ENCODE measurements at places on chromosomes 3 and 15. TPM values are rescaled to one million over a fixed set of nuclear protein-coding genes. Genes with fewer than 3 reads are reported as not detected.

- peaks cover 23% of the 10 kb centered on the region for H3K4me1 ChIP-seq
- DNase-seq = peak; percentile 50
- no peaks in the 10 kb centered on the region for H3K36me3 ChIP-seq
- H3K4me3 ChIP-seq = peak overlapping the region; percentile 82
- peak overlapping the region; percentile 90 for H3K27ac ChIP-seq
These were observed 681 bp downstream of the PIK3CB start for GRCh38 chr3:138833899-138834595.

DNA sequence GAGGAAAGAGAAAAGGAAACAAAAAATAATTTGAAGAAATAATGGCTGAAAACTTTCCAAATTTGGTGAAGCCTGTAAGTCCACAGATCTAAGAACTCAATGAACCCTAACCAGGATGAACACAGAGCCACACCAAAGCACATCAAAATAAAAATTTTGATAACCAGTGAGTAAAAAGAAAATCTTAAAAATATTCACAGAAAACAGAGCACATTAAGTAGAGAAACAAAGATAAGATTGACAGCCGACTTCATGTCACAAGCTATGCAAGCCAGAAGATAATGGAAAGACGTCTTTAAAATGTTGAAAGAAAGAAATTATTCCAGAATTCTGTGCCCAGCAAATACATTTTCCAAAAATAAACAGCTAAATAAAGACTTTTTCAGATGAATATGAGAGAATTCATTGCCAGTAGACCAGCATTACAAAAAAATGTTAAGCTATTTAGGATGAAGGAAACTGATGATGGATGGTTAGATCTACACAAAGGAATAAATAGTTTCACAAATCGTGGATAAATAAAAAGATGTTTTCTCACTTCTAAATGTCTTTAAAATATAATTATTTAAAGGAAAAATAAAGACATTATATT lies 140.2 kb upstream of the SKOR1 start:
- no peaks in the 10 kb centered on the region for H3K27me3 ChIP-seq
- DNase-seq = peak; percentile 60
- no peaks in the 10 kb centered on the region for H3K4me1 ChIP-seq
- no peak overlapping the region for H3K4me3 ChIP-seq
- H3K36me3 ChIP-seq = peaks cover 7% of the 10 kb centered on the region

DNA sequence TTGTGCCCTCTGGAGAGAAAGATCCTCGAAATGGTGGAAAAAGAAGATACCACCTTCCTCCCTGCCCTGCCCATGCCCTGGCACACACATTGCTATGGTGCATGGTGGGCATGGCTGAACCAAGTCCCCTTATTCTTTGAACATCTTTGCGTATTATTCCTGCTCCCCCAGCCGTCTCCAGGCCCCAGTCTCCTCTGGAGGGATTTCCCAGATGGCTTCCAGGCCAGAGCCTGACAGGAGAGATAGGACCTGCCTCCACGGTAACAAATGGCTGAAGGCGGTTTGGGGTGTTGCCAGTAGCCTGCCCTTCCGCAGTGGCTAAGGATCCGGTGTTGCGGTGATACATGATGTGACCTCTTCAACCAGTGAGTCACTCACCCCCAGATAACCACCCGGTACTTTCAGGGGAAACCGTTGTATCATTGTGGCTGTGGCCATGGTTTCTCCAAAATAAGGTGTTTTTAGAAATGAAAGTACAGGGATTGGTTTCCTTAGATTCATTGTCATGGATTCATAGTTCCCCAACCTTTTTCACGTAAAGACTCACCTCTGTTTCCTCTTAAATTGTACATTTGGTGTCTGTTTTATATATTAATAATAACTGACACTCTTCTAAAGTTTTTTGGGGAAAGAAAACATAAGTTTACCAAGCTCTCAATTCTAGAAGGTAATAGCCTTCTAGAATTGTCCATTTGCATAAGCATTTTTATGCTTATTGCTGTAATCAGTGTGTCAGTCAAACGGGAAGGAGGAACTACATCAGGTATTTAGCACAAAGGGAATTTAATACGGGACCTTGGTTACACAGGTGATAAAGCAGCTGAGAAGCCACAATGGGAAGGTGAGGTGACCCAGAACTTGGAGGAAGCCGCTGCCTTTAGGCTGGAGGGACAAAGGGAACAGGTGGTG lies 25.9 kb downstream of the SMAD3 start:
- H3K27me3 ChIP-seq = no peaks in the 10 kb centered on the region
- H3K4me3 ChIP-seq = peak overlapping the region; percentile 50
- H3K27ac ChIP-seq = peak overlapping the region; percentile 54

- H3K4me3 ChIP-seq = no peak overlapping the region
- no peaks in the 10 kb centered on the region for H3K36me3 ChIP-seq
- no peak overlapping the region for H3K27ac ChIP-seq
- no peaks in the 10 kb centered on the region for H3K27me3 ChIP-seq
These were observed 19.2 kb downstream of the DENND4A start for GRCh38 chr15:65772930-65773329.

- no peak overlapping the region for H3K4me3 ChIP-seq
- no peaks in the 10 kb centered on the region for H3K36me3 ChIP-seq
- DNase-seq = no peak
- H3K27ac ChIP-seq = no peak overlapping the region
- peaks cover 80% of the 10 kb centered on the region for H3K27me3 ChIP-seq
These were observed 318.4 kb downstream of the NR2F2 start for GRCh38 chr15:96648866-96649265.

CD200R1 gene
- not detected for total RNA-seq

GRCh38 chr15:49038382-49038781 lies 7.9 kb downstream of the SECISBP2L start:
- H3K27ac ChIP-seq = peak overlapping the region; percentile 61
- DNase-seq = no peak
- H3K36me3 ChIP-seq = no peaks in the 10 kb centered on the region
- peaks cover 18% of the 10 kb centered on the region for H3K4me1 ChIP-seq

SAMMSON gene
- total RNA-seq = not detected

- no peak overlapping the region for H3K27ac ChIP-seq
- no peaks in the 10 kb centered on the region for H3K4me1 ChIP-seq
- H3K36me3 ChIP-seq = no peaks in the 10 kb centered on the region
- no peaks in the 10 kb centered on the region for H3K27me3 ChIP-seq
- DNase-seq = peak; percentile 6
These were observed 129.1 kb downstream of the HCN4 start for GRCh38 chr15:73239564-73240215.

ZNF660 gene
- total RNA-seq = not detected

GRCh38 chr3:45741742-45742460 lies 52.7 kb downstream of the SACM1L start:
- DNase-seq = no peak
- H3K4me1 ChIP-seq = no peaks in the 10 kb centered on the region
- H3K4me3 ChIP-seq = no peak overlapping the region
- H3K36me3 ChIP-seq = peaks cover 63% of the 10 kb centered on the region
- H3K27ac ChIP-seq = no peak overlapping the region
- H3K27me3 ChIP-seq = no peaks in the 10 kb centered on the region

DNA sequence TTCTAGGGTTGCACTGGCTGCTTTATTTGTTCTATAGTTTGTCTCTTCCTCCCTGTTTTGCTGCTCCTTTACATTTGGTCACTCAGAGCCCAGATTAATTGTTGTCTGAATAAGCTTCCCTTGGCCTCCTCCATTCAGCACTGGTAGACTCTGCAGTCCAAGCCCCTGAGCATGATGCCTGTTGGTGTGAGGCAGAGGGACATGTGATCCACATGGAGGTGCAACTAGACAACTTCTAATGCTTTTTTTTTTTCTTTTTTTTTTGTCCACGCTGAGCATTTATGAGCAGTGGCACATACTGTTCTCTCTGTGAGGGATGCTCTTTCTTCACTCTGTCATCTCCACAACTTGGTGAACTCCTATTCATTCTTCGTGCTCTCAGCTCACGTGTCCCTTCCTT lies 167.3 kb upstream of the TBC1D5 start:
- no peaks in the 10 kb centered on the region for H3K36me3 ChIP-seq
- H3K4me1 ChIP-seq = no peaks in the 10 kb centered on the region
- no peak for DNase-seq
- no peak overlapping the region for H3K4me3 ChIP-seq
- no peak overlapping the region for H3K27ac ChIP-seq
- no peaks in the 10 kb centered on the region for H3K27me3 ChIP-seq

- no peak overlapping the region for H3K27ac ChIP-seq
- peak; percentile 64 for DNase-seq
These were observed 55.2 kb upstream of the CHRNA7 start for GRCh38 chr15:31974855-31975829.

- no peaks in the 10 kb centered on the region for H3K27me3 ChIP-seq
- H3K4me1 ChIP-seq = no peaks in the 10 kb centered on the region
- no peak for DNase-seq
These were observed 16.8 kb upstream of the NMNAT3 start for GRCh38 chr3:139694542-139694941.

DNA sequence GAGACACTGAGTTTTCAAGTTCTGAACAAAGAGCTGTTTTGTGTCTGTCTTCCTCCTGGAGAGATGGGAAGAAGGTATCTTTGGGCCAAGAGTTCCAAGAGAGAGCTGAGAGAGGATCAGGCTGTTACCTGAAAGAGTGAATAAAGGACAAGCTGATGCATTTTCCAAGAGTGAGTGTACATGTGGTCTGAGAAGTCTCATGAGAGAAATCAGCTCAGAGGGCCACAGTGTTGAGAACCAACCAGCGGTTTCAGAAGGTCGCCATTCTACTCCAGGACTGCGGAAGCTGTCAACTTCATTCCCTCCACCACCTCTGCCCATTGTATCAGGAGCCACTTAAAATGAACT lies 42.7 kb upstream of the PPP2R3A start:
- H3K27me3 ChIP-seq = no peaks in the 10 kb centered on the region
- H3K4me1 ChIP-seq = peaks cover 42% of the 10 kb centered on the region
- H3K4me3 ChIP-seq = no peak overlapping the region
- peaks cover 7% of the 10 kb centered on the region for H3K36me3 ChIP-seq

- no peak overlapping the region for H3K4me3 ChIP-seq
- H3K27me3 ChIP-seq = no peaks in the 10 kb centered on the region
- H3K36me3 ChIP-seq = peaks cover 88% of the 10 kb centered on the region
- no peak for DNase-seq
These were observed 14.0 kb upstream of the ZCWPW2 start for GRCh38 chr3:28334552-28334951.

RAB43 gene
- total RNA-seq = 18.9 TPM

- H3K4me1 ChIP-seq = peaks cover 28% of the 10 kb centered on the region
These were observed 132.6 kb upstream of the LRRN1 start for GRCh38 chr3:3666664-3667063.

- no peak for DNase-seq
- H3K27ac ChIP-seq = no peak overlapping the region
- H3K4me1 ChIP-seq = peaks cover 2% of the 10 kb centered on the region
- no peaks in the 10 kb centered on the region for H3K27me3 ChIP-seq
These were observed 80.1 kb downstream of the ASB7 start for GRCh38 chr15:100682468-100682867.

DNA sequence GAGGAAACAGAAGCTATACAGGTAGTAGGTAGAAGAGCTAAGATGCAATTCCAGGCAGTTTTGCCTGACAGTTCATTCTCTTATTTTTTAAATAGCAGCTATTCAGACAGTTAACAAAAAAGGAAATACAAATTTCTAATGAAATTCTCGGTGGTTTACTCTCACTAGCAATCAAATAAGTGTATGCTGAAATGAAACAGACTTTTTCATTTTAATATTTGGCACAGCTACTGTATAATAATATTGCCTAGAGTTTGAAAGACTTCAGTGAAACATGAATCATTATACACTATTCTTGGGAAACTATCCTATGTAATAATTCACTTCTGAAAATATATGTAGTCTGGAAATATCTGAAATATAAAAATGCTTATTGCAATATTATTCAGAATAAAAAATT lies 463.2 kb upstream of the AGTR1 start:
- H3K27ac ChIP-seq = no peak overlapping the region
- DNase-seq = no peak
- no peaks in the 10 kb centered on the region for H3K36me3 ChIP-seq
- no peaks in the 10 kb centered on the region for H3K4me1 ChIP-seq
- H3K27me3 ChIP-seq = no peaks in the 10 kb centered on the region
- no peak overlapping the region for H3K4me3 ChIP-seq

CLRN1 gene
- not detected for total RNA-seq

GP5 gene
- total RNA-seq = 0.15 TPM

GRCh38 chr3:189975391-189975990 lies 145.2 kb downstream of the P3H2 start:
- no peak overlapping the region for H3K27ac ChIP-seq
- H3K4me1 ChIP-seq = no peaks in the 10 kb centered on the region
- H3K4me3 ChIP-seq = no peak overlapping the region

TEX55 gene
- total RNA-seq = not detected

GRCh38 chr3:31696815-31697548 lies 164.3 kb downstream of the STT3B start:
- peaks cover 13% of the 10 kb centered on the region for H3K4me1 ChIP-seq
- H3K36me3 ChIP-seq = peaks cover 35% of the 10 kb centered on the region
- H3K4me3 ChIP-seq = no peak overlapping the region
- H3K27me3 ChIP-seq = no peaks in the 10 kb centered on the region

GRCh38 chr3:49674497-49674983 lies 389 bp downstream of the APEH start:
- peak overlapping the region; percentile 93 for H3K4me3 ChIP-seq
- DNase-seq = no peak
- peaks cover 6% of the 10 kb centered on the region for H3K4me1 ChIP-seq
- H3K27me3 ChIP-seq = no peaks in the 10 kb centered on the region

C2CD4A gene
- total RNA-seq = not detected

C3orf20 gene
- total RNA-seq = not detected

- peaks cover 11% of the 10 kb centered on the region for H3K4me1 ChIP-seq
- H3K36me3 ChIP-seq = no peaks in the 10 kb centered on the region
- no peak for DNase-seq
- H3K27me3 ChIP-seq = peaks cover 11% of the 10 kb centered on the region
These were observed 138.3 kb downstream of the DIPK2A start for GRCh38 chr3:144109944-144110343.

DNA sequence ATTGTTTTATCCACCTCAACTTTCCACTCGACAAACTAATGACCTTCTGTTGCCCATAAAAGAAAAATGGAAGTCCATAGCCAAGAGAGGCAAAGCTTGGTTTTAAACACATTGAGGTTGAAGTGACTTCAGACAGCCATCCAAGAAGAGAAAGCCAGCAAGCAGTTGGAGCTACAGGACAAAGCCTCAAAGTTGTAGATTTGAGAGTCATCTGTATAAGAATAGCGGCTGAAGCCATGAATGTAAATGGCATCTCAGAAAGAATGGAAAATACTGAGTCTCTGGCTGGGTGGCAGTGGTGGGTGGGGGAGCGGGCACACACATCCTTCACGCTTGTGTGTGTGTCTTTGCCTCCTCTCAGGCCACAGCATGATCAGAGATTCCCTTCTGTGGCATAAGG lies 124.1 kb upstream of the CHRM5 start:
- H3K4me1 ChIP-seq = peaks cover 10% of the 10 kb centered on the region
- H3K36me3 ChIP-seq = no peaks in the 10 kb centered on the region
- H3K27ac ChIP-seq = no peak overlapping the region
- H3K4me3 ChIP-seq = no peak overlapping the region

Measured in MCF 10A (cell line).